ENCODE measurements at places on chromosomes 2 and 18.

GRCh38 chr2:18752667-18753422 is 163.5 kb upstream of the NT5C1B start:
- DNase-seq: peak; percentile 49

DNA sequence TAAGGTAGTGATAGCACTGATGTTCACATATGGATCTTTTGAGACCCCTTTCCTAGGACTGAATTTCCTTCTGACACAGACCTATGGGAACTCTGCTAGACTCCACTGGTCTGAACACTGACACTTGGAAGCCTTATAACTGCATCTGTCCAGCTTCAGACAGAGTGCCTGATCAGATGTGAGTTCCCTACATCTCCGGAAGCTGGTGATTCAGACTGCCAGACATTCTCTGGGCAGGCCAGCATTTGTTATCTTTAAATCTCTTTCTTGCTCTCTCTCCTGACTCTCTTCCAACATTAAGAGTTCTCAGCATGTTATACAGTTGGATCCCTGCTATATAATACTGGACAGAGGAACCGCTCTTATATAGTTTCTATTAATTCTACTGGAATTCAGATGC is 408.5 kb downstream of the ZEB2 start:
- DNase-seq: no peak

- DNase-seq: no peak
Measured at GRCh38 chr2:12001621-12002020, 255.2 kb downstream of the LPIN1 start.

DNA sequence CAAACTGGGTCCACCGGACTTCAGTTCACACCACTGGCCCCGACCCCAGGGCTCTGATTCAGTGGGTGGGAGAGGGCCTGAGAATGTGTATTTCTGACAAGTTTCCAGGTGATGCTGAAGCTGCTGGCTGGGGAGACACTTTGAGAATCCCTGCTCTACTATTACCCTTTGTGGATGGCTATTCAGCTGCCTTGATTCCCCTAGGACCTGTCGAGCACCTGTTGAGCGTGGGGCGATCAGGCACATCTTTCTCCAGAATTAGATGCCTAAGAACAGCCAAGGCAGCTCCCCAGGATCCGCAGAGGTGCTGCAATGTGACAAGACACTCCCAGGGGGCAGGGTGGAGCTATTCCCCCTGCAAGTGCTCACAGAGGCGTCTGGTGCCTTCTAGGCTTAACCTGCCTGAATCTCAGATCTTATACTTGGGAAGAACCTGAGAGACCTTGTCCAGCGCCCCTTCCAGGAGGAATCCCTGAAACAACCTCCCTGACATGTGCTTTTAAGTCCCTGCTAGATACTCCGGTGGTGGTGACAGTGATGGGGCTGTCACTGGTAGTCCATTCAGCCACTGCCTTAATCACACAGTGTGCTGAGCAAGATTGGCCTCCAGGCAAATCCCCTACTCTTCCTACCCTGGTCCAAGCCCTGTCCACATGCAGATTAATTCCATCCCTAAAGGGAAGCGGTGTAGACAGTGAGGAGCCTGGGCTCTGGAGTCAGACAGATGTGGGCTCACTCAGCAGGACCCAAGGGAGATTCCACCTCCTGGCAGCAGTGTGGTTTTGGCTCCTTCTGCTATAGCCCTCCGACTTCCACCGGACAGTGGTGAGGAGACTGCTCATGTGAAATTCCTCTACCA is 43.4 kb upstream of the OTOF start:
- DNase-seq: peak; percentile 58

DNA sequence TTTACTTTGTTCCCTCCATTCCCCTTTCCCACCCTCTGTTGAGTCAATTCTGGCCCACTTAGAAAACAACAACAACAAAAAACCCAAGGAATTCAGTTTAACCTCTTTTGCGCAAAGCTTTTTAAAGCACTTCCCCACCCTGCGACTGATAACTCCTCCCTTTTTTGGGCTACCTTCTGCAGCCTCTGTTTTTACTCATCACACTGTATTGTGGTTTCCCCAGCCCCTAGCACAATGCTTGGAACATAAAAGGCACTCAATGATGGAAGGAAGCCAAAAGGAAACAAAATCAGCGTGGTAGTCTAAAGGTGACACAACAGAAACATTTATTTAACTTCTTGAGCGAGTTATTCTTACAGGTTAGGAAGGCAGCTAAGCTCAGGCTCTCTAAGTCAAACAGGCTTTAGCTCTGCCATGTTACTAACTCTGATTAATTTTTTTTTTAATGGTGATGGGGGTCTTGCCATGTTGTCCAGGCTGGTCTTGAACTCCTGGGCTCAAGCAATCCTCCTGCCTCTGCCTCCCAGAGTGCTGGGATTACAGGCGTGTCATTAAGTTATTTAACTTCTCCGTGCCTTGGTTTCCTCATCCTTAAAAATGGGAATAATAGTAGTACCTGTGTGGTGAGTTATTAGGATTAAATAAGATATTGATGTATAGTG is 1.3 kb downstream of the CEP68 start:
- DNase-seq: no peak

- DNase-seq: no peak
Measured at GRCh38 chr18:6941996-6942395, 175.6 kb downstream of the LAMA1 start.

DNA sequence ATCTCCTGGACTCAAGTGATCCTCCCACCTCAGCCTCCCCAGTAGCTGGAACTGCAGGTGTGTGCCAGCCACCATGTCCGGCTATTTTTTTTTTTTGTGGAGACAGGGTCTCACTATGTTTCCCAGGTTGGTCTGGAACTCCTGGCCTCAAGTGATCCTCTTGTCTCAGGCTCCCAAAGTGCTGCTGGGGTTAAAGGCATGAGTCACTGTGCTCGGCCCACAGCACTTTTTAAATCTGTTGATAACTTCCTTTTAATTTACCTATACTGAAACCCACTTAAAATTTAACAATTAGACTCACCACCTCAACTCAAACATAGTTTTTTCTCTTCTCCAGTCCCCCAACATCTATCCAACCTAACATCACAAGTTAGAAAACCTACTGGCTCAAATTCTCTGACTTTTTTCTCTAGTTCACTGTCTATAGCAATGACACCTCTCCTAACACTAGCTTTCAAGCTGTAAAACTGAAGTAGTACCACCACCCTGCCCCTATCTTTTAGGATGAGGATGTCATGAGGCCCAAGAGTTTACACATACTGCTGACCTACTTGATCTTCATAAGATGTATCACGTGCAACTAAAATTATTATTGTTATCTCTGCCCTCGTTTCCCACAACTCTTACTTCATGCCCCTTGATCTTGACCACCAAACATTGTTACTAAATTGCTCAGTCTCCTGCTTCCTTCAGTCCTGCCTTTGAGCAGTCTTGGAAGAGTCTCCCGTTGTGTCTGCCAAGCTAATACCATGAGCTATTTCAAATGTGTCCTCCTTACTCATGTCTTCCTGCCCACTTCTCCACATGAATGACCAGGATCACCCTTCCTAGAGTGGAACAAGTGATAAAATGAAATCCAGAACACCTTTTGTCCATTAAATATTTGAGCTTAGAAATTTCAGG is 142.3 kb upstream of the ZFP36L2 start:
- DNase-seq: no peak

DNA sequence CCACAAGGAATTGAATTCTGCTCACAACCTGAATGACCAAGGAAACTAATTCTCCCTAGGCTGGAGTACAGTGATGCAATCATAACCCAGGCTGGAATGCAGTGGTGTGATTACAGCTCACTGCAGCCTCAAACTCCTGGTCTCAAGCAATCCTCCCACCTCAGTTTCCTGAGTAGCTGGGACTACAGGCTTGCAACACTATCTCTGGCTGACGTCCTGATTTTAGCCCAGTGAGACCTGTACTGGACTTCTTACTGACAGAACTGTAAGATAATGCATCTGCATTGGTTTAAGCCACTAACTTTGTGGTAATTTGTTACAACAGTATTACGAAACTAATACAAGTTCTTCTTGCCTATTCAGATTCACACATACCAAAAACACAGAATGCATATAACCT is 9.5 kb upstream of the KDSR start:
- no peak for DNase-seq

- DNase-seq: peak; percentile 24
Measured at GRCh38 chr2:168614172-168615018, 158.3 kb downstream of the CERS6 start.

DNA sequence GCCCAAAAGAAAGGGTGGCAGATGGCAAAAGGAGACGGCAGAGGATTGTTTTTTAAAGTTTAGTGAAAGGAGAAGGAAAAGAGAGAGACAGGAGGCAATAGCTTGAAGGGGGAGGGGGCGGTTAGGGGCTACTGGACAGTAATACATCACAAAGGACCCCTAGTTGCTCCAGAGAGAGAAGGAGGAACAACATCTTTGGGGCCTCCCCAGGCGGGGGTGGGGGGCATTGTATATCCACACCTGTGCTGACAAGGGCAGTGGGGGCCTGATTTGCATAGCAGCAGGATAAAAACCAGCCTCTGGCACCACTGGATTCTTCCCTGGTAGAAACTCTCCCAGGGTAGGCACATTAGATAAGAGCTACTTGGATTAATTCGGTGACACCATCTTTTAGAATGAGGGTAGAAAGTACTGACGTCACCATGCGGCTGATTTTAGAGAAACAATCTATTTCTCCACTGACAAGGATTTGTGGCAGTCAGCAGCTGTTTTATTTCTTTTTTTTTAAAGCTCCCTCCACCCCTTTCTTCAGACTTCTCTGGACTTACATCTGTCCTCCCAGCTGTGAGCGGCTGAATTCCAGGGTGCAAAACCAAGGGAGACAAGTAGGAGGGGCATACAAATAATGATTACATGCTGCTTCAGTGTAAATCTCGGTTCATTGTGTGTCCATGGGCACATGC is 199.8 kb upstream of the NRP2 start:
- no peak for DNase-seq

DNA sequence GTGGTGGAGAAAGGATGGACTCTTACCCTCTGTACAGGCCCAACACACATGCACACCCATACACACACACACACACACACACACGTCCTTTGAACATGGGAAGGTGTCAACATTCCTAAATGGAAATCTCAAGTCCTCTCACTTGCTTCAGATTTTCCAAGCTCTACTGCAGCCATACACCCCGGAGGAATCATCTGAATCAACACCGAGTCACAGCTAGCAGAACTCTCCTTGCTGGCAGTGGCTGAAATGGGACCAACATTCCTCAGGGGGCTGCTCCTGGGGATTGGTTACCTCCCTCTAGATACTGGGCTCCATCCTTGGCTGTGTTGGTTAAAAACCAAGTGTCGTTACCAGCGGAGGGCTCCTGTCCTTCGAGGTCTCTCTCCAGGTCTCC is 112.7 kb downstream of the BCL11A start:
- DNase-seq: no peak

GRCh38 chr2:164815071-164815793 is 26.4 kb downstream of the COBLL1 start:
- no peak for DNase-seq

GRCh38 chr2:159381574-159381973 is 95.1 kb upstream of the WDSUB1 start:
- DNase-seq: no peak

- no peak for DNase-seq
Measured at GRCh38 chr2:239966853-239967552, 58.1 kb downstream of the NDUFA10 start.

DNA sequence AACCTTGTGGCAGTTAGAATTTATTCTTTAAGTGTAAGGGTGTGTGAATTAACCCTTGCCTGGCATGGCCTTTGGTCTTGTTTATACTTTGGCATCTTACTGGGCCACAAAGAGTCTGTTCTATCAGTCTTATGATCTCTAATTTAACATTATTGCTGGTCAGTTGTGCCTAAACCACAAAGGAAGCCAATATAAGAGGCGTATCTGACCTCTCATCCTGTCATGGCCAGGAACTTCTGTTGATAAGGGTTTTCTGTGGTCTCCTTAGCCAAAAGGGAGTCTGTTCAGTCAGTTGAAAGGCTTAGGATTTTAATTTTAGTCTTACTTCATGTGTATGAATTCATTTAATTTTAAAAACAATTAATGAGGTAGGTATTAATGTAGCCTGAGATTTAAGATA is 127.2 kb downstream of the LRRTM4 start:
- no peak for DNase-seq

DNA sequence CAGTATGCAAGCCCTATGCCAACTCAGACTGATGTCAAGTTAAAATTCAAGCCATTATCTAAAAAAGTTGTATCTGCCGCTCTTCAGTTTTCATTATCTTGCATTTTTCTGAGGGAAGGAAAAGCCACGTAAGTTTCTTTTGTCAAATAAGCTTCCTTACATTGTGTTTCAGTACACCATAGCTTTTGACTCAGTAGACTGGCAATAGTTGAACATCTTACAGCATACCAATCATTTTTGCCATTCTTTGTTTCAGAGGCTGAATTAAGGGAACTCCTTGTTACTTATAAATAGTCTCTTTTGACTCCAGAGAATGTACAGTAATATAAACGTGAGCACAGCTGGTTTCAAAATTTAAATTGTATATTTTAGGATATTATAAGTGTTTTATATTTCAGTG is 120.6 kb downstream of the EHBP1 start:
- DNase-seq: no peak

DNA sequence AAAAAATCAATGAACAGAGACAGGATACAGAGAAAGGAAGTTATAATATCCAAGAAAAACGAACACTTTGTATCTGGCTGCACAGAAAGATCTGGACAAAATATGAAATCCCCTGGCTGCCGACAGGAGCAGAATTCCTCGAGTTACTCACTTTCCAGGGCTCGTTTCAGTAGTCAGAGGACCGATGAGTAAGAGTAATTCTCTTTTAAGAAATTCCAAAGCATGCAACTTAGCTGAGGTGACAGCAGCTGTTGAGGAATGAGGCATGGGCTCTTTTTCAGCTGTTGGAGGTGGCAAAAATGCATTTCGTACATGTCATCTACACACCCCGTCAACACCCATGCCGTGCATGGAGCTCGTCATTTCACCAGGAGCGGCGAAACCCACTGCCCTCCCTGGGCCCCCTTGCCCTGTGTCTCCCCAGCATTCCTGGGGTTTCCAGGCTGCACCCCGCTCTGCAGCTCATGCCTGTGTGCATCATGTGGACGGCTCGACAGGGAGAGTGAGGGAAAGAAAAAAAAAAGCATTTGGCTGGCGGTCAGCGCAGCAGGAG is 210.8 kb upstream of the SMIM21 start:
- no peak for DNase-seq

- DNase-seq: no peak
Measured at GRCh38 chr2:200797242-200797770, 14.4 kb upstream of the BZW1 start.

- no peak for DNase-seq
Measured at GRCh38 chr2:230226051-230226551, 565 bp downstream of the SP140 start.

DNA sequence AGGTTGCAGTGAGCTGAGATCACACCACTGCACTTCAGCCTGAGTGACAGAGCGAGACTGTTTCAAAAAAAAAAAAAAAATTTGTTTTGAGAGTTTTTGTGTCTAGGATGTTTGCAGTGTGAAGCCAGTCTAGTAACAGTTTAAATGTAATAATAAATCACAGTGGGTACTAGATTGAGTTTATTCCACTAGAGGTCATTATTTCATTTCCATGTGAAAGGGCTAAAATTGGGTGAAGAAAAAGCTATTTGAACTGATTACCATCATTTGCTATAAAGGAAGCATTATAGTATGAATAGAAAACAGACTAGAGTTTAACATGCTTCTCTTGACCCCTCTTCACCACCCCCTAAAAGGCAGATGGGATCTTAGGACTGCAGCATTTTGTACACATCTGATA is 20.3 kb downstream of the SNRPD1 start:
- DNase-seq: no peak

- peak; percentile 72 for DNase-seq
Measured at GRCh38 chr2:58870704-58871103, 629.6 kb upstream of the FANCL start.

All from SK-MEL-5 (cell line).